Stimulated activated CD8-positive, alpha-beta memory T cell treated with anti-CD3 and anti-CD28 coated beads, Interleukin-15, amount 100 ng/mL, for 4 hours (primary cell): ENCODE measurements at places on chromosomes 12 and 14.

- DNase-seq = no peak
These were observed 201.6 kb downstream of the PAX9 start for GRCh38 chr14:36863271-36863670.

DNA sequence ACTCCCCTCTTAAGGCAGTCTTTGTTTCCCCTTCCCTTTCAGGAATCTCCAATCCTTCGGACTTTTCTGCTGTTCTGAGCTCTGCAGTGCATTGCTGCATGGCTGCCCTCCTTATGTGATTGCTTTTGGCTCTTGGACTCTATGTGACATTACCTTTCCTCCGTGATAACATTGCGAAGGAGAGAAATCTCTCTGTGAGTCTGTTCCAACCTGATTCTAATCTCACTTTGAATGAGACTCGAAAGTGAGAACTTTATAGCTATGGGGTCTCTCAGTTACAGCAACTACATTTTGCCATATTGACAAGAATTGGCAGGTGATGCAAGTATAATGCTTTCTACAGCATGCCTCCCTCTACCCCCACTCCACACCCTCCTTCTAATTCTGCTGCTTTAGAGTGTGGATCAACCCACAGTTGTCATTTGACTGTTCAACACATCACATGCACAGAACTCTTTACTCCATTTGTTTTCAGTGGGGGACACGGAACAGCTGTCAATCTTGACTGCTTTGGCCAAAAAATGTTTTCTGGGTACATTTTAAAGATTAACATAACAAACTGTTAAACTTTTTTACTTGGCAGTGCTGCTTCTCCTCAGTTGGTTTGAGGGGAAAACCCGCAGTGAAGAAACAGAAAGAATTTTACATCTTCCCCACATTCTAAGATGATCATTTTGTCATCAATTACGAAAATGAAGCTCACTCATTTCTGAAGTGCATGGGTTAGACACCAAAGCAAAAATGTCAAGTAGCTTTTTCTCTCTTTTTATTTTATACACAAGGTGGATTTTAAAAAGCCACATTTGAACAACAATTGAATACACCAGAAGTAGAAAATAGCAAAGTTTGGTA lies 125.5 kb upstream of the RMST start:
- DNase-seq = no peak

- DNase-seq = no peak
These were observed 3.2 kb upstream of the MEG3 start for GRCh38 chr14:100822532-100823296.

- DNase-seq = no peak
These were observed 6.7 kb upstream of the GOLGA3 start for GRCh38 chr12:132835076-132836025.

DNA sequence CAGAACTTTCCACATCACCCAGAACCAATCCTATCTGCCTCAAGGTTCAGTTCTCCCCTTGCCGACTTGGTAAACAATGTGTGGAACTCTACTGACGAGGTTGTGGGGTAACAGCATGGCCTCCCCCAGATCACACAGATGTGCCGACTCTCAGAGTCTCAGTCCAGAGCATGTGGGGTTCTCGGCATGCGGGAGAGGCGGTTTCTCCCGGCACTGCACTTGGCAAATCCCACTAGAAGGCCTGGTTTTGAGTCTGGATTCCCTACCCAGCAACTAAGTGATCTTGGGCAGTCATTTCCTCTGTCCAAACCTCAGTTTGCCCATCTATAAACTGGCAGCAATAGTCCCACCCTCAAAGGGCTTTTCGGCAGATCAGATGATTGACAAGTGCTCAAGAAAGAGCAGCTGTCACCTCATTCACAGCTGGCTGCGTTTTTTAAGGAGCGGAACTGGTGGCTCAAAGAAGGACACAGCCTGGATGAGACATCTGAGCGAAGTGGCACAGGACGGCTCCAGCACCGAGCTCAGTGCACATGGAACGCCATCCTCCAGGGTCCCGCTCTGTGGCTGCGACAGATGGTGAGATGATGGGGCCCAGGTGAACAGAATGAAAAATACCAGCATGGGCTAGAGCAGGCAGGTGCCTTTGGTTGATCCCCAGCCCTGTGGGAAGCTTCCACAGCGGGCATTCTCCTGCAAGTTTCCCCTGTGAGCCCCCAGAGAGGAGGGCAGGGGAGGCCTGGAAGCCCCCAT lies 7.3 kb downstream of the TESC start:
- DNase-seq = no peak

DNA sequence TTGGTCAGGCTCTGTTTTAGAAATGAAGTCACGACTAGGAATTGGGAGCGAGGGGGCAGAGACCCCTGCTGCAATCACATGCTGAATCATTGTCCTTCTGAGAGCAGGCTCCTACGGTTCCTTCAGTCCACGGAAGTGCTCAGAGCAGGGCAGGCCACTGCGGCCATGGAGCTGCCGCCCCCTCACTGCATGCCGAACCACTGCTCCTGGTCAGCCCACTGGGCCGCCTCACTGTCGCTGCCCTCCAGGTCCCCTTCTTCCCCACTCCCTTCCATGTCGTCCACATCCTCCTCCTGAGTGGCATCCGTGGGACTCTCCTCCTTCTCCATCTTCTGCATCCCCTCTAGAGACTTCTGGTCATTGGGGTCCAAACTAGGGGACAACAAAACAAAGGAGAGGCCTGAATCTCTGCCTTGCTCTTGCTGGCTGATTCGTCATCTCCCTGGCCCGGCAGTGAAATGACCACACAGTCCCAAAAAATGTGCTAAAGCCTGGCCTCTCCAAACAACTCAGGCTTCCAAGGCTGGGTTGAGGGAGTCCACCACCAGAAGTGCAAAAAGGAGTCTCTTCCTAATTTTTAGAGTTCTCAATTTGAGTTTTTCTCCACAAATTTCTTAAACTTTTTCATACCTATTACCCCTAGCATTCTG lies 29.4 kb downstream of the ANAPC7 start:
- no peak for DNase-seq

- DNase-seq = no peak
These were observed 24.4 kb upstream of the TC2N start for GRCh38 chr14:91891721-91892220.

DNA sequence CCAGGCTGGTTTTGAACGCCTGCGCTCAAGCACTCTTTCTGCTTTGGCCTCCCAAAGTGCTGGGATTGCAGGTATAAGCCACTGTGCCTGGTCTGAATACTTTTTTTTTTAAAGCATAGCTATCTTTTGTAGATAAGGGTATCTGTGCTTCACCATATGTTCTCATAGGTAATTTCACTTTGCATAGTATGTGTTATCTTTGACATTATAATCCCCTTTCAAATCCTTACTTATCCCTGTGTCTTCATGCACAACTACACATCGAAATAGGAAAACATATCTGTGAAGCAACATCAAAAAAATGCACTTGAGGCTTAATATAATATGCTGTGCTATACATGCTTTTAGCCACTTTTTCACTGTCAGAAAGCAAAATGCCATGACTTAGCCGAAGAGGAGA lies 94.1 kb downstream of the SLC35F4 start:
- DNase-seq = no peak

- no peak for DNase-seq
These were observed 57.6 kb downstream of the EMP1 start for GRCh38 chr12:13253966-13254760.

DNA sequence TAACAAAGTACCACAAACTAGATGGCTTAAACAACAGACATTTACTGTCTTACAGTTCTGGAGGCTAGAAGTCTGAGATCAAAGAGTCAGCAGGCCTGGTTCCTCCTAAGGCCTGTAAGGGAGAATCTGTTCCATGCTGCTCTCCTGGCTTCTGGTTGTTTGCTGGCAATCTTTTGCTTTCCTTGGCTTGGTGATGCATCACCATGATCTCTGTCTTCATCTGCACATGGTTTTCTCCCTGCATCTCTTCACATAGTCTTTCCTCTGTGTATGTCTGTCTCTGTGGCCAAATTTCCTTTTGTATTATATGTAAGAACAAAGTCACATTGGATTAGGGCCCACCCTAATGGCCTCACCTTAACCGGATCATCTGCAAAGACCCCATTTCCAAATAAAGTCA lies 168.5 kb downstream of the CAPZA3 start:
- DNase-seq = no peak

GRCh38 chr12:95804291-95804690 lies 13.7 kb upstream of the NTN4 start:
- DNase-seq = no peak

GRCh38 chr12:71719647-71720370 lies 33.9 kb downstream of the TMEM19 start:
- DNase-seq = no peak

- no peak for DNase-seq
These were observed 48.2 kb upstream of the PLXNC1 start for GRCh38 chr12:94100211-94100627.

DNA sequence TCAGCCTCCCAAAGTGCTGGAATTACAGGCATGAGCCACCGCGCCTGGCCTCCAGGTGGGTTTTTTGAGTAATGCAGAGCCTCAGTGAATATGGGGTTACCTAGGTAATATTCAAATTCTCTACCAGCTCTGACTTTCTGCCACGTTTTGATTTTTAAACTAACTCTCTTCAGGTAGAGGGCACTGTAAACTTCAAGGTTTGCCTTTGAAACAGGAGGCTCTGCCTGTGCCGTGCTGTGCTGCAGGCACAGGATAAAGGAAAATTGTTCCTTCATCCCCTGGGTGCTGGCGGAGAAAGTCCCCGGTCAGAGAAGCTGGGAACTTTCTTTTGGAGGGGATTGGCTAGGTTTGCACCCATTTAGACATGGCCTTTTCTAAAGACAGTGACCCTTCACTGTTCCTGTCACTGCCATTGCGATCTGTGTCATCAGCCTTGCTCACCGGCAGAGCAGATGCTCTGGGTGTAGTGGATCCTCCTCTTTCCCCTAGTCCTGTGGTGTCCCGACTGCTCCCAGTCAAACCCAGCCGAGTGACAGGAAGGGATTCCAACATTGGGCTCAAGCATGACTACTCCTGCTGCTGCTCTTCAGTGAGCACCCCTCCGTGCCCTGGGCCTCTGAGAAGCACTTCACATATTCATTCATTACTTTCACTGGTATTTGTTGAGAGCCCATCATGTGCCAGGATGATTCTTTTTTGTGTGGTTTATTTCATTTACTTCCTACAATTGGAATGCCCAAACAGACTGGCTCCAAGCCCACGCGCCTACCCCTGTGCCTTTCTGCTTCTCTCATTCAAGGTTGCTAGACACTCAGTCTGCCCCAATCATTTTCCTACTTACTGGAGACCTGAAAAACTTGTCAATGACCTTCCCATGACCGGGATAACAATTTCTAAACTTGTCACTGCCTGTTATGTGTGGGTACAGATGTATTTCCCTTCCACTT lies 103.6 kb downstream of the TMEM30B start:
- no peak for DNase-seq

GRCh38 chr12:132523576-132524331 lies 33.8 kb downstream of the FBRSL1 start:
- DNase-seq = peak; percentile 32

GRCh38 chr12:127685491-127685890 lies 581.5 kb upstream of the TMEM132C start:
- no peak for DNase-seq

DNA sequence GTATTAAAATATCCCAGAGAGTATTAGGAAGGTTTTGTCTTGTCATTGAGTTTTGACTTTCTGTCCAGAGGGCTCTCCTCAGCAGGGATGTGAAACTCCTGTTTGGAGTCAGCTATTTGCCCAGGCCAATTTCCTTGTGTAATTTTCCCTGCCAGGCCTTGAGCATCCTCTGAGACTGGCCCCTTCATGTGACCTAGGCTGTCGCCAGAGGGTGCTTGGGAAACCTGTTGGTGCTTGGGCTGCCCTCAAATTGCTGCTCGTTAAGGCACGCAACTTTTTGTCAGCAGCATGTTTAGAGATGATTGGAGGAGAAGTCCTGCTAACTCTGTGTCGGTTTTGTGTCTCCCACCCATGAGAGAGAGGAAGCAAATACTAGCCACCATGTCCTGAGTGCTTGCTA lies 39.1 kb downstream of the IQSEC3 start:
- no peak for DNase-seq

- DNase-seq = no peak
These were observed 172.2 kb downstream of the BRMS1L start for GRCh38 chr14:35998303-35998702.

DNA sequence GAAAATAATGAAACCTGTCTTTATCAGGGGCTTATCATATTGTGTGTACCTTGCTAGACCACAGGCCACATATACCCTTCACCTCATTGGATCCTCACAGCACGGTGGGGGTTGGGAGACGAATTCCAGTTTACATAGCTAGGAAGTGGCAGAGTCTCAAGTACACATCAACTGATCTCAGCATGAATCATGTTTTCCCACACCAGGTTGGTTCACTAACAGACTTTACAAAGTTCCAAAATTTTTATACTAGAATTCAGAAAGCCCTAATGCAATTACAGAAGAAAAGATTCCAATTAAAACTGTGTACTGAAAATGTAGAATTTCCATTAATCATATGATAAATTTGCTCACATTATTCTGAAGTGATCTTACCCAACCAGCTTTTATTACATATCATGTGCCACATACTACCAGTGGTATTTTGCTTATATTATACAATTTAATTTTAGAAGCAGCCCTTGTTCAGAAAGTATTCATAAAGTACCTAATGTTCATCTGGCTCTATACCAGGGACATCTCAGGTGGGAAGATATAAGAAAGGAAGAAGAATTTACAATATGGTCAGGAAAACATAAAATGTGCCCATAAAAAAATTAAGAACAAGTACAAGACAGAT lies 196.2 kb downstream of the ITPR2 start:
- DNase-seq = no peak

GRCh38 chr12:25883026-25883916 lies 75.2 kb upstream of the RASSF8 start:
- DNase-seq = no peak

DNA sequence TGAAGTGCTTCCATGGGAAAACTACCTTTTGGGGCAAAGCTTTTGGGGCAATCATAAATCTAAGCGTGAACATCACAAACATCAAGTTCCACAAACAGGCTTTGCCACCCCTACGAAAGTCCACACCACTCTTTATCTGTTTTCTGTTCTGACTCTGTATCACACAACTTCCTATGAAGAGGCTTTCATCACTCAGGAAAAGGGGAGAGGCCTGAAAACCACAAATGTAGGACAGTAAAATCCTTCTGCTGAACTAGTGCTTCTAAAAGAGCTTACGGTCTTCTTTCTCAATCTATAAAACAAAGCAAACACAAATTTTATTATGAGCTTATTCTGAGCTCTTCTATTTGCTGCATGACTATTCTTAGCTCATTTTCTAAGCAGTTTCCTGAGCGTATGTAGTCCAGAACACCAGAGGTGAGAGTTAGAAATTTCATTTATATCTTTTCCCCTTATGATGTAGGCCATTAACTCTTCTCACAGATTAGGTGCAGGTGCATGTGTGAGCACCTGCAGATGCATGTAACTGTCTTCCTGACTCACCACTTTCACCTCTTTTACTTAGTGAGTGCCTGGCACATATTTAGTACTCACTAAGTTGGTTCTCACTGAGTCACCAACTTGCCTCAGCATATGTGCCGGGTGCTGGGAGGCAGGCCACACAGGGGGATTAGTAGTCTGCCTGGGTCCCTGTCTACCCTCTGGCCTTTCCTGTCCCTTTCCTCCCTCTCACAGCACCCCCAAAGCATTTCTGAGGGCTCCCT lies 32.9 kb upstream of the SYCP3 start:
- DNase-seq = no peak
